Hematopoietic multipotent progenitor cell treated with erythropoietin and hydrocortisone succinate and interleukin-3 and kit ligand, for 4 days (in vitro differentiated cells): ENCODE measurements at places on chromosomes 6 and 20.

- no peak for DNase-seq
Measured at GRCh38 chr6:1719922-1720321, 110.2 kb downstream of the FOXC1 start.

- DNase-seq, result no peak
Measured at GRCh38 chr20:14832630-14833029, 495.2 kb upstream of the FLRT3 start.

- DNase-seq, result no peak
Measured at GRCh38 chr20:52402950-52403349, 211.4 kb upstream of the ZFP64 start.

GRCh38 chr20:51210084-51210483 is 187.2 kb upstream of the KCNG1 start:
- DNase-seq, result no peak
